ENCODE measurements at places on chromosomes 12 and 14.

DNA sequence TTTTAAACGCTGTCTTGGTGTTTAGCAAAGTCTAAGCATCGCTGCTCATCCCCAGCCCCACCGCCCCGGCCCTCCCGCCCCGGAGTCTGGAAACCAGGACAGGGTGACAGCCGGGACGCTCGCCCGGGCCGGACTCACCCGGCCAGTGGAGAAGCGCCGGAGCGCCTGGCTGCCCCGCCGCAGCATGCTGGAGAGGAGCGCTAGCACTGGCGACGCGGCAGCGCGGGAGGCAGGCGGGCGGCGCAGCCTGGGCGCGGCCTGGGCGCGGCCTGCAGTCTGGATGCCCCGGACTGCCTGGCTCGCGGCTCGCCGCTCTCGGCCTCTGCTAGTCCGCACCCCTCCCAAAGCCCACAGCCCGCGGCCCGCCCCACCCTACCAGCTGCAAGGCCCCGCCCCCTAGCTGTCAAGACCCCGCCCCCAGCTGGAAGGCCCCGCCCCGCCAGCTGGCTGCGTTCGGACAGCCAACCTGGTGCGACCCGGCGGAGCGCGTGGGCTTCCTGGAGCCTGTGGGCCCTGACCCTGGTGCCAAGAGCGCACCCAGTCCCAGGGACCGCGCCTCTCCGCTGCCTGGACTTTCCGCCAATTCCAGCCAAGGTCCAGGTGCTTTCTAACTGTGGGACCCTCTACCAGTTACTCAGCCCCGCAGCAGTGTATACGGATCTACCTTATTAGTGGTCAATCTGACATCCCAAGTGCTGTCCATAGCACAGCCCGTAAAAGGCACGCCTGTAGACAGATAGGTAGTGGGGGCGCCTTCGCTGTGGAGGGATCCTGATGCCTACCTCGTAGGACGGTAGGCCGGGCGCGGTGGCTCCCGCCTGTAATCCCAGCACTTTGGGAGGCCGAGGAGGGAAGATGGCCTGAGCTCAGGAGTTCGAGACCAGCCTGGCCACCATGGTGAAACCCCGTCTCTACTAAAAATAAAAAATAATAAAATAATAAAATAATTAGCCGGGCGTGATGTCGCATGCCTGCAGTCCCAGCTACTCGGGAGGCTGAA, at the start of gene ALDH1L2:
Gene ALDH1L2, minus strand, starts transcription at position 208 of the 1,000 bp plus-strand sequence. Its CDS starts 22 bp downstream, at position 186.
- peak; percentile 57 for DNase-seq

DNA sequence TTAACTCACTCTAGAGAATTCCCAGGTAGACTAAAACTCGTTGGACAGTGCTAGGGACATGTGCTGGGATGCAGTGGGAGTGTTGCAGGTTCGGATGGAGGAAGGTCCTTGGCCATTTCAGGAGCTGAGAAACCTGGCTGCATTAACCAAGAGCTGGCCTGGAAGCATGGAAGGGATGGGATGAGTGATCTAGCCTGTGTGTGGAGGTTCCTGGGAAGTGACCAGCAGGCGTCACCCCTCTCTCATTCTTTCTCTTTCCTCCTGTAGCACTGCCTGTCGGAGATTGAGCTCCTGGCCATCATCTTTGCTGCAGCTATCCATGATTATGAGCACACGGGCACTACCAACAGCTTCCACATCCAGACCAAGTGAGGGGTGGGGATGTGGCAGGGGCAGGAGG, 15.6 kb downstream of the PPP1R1A start:
- no peak for DNase-seq

DNA sequence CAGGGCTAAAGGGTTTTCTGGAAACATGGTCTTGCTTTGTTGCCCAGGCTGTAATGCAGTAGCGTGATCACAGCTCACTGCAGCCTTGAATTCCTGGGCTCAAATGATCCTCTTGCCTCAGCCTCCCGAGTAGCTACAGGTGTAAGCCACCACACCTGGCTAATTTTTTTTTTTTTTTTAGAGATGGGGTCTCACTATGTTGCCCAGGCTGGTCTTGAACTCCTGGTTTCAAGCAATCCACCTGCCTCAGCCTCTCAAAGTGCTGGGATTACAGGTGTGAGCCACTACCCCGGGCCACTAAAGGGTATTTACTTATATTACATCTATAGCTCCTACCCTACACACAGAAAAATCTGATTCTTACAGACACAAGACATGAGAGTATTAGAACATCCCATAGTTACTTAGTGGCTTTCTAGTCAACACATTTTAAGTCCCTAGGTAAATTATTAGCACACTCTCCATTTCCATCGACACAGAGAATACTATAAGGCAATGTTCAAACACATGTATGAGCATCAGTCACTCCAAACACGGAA, 6.2 kb upstream of the DCAF11 start:
- DNase-seq: no peak

DNA sequence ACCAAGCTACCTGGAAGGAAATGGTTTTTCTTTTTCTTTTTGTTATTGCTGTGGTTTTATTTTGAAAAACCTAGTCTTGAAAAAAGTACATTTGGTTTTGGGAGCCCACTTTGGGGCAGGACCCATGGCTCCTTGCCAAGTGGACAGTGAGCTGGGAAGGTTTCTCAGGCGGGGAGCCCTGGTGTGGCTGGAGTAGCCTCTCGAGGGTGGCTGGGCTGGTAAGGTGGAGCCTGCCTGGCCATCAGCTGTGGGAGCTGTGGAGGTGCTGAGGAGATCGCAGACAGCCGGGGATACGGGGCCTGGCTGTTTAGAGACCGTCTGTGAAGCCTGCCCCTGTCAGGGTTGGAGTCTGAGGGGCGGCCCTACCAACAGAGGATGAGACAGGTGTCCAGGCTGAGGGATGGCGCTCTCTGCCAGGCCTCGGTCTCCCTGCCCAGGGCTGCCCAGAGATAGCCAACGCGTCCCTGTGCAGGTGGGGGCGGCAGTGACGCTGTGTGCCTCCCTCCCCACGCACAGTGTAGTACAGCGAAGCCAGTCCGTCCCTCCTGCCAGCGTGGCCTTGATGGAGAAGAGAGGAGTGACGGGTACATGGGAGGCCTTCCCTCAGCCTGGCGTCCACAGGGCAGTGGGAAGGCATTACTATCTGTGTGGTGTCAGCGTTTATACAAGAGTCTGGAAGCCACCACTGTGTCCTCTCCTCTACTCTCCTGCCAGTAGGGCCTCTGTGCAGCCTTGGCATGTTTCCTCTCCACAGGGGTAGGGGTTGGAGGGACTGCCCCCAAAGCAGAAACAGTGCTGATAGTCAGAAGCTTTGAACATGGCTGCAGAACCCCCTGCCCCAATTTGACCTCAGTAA, 5.9 kb downstream of the RIN3 start:
- no peak for DNase-seq
